Left lung (tissue), 14 donors: ENCODE measurements at places on chromosomes 12 and 14.

DNA sequence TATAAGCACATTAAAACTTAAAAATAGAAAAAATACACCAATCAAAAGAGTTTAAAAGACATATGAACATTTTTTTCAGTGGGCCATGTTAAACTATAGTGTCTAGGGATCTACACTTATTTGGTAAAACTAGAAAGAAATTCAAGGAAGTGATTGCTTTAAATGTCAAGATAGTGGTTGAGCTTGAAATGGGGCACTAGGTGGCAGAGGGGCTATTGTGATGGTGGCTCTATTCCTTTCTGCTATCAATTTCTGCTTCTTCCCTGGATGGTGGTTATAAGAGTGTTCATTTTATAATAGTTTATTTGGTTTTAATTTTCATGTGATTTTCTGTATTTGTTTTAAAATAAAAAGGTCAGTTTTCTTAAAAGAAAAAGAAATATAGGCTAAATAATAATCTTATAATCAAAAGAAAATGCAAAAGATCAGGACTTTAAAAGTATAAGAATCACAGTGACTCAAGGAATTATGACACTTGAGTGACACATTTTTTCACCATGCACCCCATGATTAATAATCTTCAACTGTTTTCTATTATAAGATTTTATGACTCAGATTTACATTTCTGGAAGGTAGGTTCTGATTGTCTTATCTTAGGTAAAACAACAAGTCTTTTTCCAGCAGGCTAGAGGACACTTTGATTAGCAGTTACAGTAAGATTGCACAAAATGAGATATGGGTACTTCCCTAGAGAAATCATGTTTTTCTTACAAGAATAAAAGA is 137.5 kb downstream of the FSCB start:
- DNase-seq, result no peak

DNA sequence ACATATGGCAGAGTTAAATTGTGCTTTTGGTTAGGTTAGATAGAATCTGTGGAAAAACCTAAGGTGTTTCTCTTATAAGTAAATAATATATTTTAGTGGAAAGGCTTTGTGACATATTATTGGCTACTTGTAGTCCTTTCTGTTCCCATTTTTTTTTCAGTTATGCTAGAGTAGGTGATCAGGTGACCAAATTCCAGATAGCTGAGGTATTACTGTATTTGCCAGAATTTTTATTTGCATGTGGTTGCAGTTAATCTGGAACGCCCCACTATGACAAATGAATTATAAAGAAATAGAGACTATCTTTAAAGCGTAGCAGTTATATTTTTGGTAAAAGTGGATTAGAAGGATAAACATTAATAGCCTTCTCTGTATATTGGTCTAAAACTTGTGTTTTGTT is 52.0 kb downstream of the ARHGAP5 start:
- DNase-seq, result no peak

DNA sequence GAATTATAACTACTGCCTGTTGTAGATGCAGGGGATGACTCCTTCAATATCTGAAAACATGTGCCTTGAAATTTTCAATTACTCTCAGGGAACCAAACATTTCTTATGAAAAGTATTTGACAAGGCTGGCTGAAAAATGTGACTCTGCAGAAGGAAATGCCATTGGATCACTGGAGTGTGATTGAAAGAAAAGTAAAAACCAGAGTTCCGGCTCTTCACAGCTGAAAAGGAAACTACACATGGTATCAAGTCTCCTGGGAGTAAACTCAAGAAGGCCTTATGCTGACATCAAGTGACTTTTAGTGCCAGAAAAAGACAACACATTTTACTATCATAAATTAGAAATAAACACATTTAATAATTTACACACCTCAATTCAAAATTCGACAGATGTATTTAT is 693.0 kb downstream of the LRFN5 start:
- no peak for DNase-seq

DNA sequence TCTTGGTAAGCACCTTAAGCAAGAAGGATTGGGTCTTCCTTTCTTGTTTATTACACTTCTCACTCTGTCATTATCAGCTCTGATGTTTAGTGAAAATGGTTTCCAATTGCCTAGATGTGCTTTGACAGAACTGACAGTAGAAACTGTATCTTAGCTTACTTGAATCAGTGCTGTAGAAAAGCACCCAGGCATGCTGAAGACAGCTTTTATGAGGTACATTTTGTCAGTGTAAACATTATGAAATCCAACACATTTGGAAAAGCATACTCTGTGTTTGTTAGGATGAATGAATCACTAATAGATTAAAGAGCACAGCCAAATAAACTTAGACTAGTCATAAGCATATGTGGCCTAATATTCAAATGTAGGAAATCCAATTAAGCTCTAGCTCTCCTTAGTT is 290.2 kb upstream of the NPAS3 start:
- DNase-seq, result no peak

GRCh38 chr12:105567061-105567460 is 236.6 kb downstream of the C12orf75 start:
- no peak for DNase-seq

GRCh38 chr12:57993834-57994233 is 52.5 kb downstream of the ATP23 start:
- DNase-seq, result no peak

- DNase-seq, result no peak
Observed at GRCh38 chr14:88955455-88955854, 131.0 kb downstream of the TTC8 start.

GRCh38 chr12:67671419-67671818 is 22.9 kb downstream of the DYRK2 start:
- DNase-seq, result no peak

DNA sequence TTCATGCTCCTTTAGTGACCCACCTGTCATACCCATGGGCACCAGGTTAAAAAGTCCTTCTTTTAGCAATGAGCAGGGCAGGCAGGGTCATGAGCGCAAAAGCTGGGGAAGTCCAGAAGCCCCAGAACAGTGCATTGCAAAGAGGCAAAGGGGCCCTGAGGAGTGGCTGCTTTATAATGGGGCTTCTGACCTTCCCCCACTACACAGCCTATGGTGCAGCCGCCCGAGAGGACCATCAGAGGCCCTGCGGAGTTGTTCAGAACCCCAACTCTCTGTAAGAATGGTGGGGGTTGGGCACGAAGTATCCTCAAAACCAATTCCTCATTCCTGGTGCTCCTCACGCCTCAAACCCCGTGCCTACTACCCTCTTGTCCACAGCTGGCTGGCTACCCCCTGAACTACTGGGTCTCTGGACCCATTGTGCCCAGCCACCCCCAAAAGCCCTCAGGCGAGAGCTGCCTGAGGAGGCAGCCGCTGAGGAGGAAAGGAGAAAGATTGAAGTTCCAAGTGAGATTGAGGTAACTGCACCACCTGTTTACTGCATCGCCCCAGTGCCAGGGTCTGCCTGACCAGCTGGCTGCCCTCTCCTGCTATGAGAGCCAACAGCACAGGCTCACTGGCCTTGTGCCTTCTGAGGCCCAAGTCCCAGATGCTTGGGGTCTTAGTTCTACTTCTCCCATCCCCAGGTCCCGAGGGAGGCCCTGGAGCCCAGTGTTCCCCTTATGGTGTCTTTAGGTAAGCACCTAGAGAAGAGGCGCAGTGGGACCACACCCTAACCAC is 6.7 kb downstream of the REC8 start:
- no peak for DNase-seq

GRCh38 chr14:51609955-51610283 is 41.8 kb upstream of the FRMD6 start:
- DNase-seq, result no peak

GRCh38 chr12:14948672-14949071 is 10.3 kb upstream of the ERP27 start:
- peak; percentile 58 for DNase-seq

DNA sequence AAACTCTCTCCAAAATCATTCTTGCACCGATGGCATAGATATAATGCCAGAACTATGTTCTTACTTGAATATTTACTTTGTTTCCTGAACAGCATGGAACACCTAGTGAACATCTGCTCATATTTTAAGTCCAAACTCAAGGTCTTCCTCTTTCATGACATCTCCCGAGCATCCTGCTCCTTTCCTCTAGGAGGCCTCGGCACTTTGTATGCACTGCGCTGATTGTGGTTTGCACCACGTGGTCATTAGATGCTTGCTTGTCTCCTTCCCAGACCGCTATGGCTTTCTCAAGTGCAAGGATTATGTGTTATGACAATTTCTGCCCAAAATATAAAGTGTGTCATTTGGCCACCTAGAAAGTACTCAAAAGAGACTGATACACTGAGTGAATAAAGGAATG is 912.0 kb downstream of the GALC start:
- no peak for DNase-seq

DNA sequence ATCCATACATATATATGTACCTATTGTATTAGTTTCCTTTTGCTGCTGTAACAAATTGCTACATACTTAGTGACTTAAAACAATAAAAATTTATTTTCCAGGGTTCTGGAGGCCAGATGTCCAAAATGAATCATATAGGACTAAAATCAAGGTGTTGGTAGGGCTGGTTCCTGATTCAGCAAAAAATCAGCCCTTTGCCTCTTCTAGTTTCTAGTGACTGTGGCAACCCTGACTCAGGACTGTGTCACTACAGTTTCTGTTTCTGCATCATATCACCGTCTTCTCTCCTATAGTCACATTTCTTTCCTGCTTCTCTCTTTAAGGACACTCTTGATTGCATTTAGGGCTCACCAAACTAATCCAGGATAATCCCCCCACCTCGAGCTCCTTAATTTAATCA is 386.3 kb upstream of the TBX3 start:
- no peak for DNase-seq

GRCh38 chr12:45912774-45913173 is 77.6 kb downstream of the SCAF11 start:
- no peak for DNase-seq

DNA sequence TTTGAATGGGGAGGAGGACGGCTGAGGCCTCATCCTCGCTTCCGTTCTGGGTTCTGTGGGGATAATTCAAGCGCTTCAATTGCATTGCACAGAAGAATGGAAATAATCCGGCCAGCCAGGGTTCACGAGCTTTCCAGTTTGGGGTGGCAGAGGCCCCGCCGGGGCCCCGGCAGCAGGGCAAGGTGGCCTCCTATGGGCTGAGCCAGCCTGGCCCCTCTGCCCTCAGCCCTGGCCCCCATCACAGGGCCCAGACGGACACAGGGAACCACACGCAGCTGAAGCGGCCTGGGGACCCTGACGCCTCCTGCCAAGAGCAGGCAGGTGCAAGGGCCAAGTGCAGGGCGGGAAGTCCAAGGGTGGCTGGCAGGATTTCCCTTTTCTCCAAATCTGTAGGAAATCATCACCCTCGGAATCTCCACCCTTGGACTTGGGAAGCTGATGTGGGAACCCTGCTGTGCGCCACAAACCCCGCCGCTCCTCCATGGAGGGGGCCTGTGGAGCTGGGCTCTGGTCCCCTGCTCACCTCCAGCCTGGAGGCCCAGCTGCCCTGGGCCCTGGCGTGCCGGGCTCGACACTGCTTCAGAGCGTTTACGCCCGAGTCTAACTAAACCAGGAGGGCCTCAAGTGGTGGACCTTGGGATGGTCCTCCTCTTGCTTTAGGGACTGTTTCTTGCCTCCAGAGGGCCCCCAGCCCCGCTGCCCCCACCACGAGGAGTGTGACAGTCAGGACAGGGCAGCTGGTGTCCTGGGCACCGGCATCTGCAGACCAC is 78.4 kb downstream of the MOK start:
- DNase-seq, result no peak

GRCh38 chr14:76754586-76754985 is 6.7 kb upstream of the VASH1 start:
- DNase-seq, result no peak

DNA sequence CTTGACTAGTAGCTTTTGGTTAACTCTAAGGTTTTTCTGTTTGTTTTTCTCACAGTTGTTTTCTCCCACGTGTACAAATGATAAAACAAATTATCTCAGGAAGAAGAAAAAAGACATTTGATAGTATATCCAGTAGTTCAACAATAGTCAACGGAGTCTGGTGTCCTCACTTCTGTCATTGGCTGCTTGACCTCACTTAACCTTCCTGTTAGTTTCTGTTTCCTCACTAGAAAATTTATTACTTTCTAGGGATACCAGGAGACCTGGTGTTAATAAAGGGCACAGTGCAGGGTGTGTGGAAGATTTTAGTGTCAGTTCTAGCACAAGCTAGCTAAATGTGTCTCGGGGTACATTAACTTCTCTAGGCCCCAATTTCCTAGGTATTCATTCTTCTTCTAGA is 116.0 kb downstream of the PRKCH start:
- no peak for DNase-seq

- no peak for DNase-seq
Observed at GRCh38 chr14:28102814-28103213, 663.8 kb upstream of the FOXG1 start.

DNA sequence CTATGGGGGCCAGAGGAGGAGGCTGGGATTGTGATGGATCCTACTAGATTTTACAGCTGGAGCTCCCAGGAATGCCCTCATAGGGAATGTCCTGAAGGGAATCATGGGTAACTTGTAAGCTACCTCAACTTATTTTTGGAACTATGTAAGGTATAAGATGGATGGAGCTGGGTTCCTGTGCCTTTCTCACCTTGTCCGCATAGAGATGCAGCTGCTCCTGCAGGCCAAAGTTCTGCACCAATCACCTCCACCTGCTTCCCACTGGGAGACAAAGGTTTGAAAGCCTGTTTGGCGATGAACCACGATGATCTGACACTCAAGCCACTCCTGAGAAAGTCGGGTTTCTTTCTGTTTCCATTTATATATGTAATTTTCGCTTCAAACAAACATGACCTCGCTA is 648 bp upstream of the AKAP5 start:
- no peak for DNase-seq

- no peak for DNase-seq
Observed at GRCh38 chr12:99053616-99054362, 408.7 kb downstream of the APAF1 start.

DNA sequence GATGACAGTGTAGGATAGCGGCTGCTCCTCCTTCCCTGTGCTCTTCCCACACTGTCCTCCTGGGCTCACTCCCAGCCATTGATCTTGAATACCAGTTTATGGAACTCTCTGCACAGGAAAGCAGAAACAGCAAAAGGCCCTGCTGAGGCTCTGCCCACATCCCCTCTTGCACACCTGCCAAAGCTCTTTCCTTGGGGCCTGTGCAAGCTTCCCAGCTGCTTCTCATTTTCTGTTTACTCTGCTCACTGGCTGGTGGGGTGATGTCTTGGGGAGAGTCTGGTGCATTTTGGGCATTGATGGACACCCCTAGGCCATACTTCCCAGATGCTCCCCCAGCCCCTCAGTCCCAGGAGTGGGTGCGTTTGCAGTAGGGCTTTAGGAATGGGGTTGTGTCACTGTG is 361.8 kb downstream of the TMEM121 start:
- peak; percentile 16 for DNase-seq

GRCh38 chr12:85059594-85059993 is 23.4 kb downstream of the LRRIQ1 start:
- no peak for DNase-seq

GRCh38 chr12:65022960-65023359 is 98.1 kb downstream of the WIF1 start:
- no peak for DNase-seq
